ENCODE measurements at places on chromosomes 5 and 9.
A peak's percentile ranks its signal among the peaks of the same experiment; 100 is the strongest.

DNA sequence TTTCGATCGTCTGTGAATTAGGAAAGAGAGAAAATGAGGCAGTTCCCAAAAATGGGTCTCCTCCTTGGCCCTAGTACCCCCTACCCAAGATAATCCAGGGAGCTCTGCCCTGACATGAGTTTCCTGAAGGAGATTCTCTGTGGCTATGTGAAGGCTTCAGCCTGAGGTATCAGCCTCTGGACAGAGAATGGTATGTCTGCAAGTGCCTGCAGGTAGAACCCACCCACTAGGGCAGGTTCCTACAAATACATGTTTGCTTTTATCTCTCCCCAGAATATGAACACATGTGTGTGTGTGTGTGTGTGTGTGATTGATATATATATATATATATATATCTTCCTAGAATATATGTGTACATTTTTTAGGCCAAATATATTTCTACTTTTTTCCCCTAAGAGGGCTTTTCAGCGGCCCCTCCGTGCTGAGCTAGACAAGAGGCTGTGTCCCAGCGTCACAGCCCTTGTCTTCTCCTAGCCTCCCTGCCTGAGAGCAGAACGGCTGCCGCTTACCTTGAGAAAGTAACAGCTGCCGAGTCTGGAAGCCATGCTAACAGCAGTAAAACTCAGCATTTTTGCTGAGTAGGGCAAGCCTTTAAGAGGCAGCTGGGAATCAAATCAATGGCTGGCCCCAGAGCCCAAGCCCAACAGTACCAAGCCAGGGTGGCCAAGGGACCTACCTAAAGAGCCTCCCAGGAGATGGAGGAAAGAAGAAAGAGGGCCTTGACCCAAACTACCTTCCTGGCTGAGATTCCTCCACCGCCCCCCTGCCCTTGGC lies 2.1 kb downstream of the BRINP1 start:
- DNase-seq = no peak

DNA sequence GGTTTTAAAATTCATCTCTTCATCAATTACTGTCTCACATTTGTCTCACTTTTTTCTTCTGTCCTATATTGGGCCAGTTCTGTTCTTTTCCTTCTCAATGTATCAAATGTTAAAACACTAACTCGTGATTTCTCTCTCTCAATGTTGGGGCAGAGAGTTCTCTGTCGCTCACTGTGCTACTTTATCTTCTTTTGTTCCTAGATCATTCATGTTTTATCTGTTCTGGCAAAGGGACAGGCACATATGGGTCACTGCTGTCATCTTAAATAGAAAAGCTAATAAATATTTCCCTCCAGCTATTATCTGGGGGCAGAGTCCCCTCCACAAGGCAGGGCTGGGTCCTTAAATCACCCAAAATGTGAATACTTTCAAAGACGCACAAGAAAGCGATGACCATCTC lies 214.0 kb downstream of the PTTG1 start:
- DNase-seq = no peak

GRCh38 chr9:111582888-111583287 lies 16.6 kb downstream of the PTGR1 start:
- no peak for DNase-seq

DNA sequence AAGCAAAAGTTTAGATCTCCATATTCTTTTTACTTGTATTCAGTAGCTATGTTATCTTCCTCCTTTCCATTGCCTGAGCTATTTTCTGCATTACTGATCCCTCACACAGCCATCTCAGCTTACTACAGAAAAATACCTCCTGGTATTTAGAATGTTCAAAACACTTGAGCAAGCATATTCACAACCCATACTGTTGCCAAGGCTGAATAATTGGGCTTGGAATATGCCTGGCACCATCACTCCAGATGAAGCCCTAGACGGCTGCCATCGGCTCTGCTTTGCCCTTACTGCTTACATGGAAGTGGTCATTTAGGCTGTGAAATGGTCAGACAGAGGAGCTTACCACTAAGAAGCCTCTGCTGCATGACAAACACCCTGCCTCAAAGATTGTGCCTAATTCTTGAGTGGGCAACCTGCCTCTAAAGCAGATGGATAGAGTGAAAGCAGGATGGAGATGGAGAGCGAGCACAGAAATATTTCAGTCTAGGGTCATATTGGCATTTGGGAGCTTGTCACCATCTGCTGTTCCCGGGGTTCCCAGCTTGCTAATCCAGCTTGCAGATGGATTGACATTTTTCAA lies 92.5 kb upstream of the TAS2R1 start:
- no peak for DNase-seq

GRCh38 chr9:88053856-88054501 lies 79.6 kb upstream of the CDK20 start:
- DNase-seq = no peak

GRCh38 chr9:83451308-83451707 lies 86.9 kb downstream of the FRMD3 start:
- no peak for DNase-seq

- no peak for DNase-seq
Observed at GRCh38 chr5:10266137-10266536, 16.1 kb downstream of the CCT5 start.

GRCh38 chr9:37036776-37037502 lies 2.9 kb upstream of the PAX5 start:
- DNase-seq = peak; percentile 69

DNA sequence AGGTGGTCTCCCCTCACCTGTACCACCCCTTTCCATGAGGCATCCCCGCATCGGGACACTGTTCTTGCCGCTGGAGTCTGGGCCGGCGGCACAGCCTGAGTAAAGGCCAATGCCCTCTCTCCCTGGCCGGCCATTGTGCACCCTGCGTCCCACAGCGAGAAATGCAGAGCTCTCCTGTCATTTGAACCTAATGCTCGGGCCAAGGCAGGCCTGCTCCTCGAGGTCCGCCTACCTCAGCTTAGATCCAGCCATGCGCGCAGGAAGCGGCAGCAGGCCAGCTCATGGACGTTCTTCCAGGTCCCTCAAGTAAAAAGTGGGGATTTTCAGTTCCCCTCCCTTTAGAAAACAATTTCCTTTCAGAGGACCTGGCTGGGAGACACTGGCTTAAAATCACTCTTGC lies 135.0 kb downstream of the HSD17B3 start:
- no peak for DNase-seq

- no peak for DNase-seq
Observed at GRCh38 chr9:120909904-120910303, 16.7 kb downstream of the TRAF1 start.

- no peak for DNase-seq
Observed at GRCh38 chr5:77131361-77131760, 44.3 kb upstream of the ZBED3 start.

- no peak for DNase-seq
Observed at GRCh38 chr9:111533099-111533790, 8.3 kb downstream of the ZNF483 start.

- DNase-seq = no peak
Observed at GRCh38 chr9:5438301-5439162, 807 bp upstream of the PLGRKT start.

- DNase-seq = no peak
Observed at GRCh38 chr5:101364469-101364868, 461.4 kb upstream of the ST8SIA4 start.

DNA sequence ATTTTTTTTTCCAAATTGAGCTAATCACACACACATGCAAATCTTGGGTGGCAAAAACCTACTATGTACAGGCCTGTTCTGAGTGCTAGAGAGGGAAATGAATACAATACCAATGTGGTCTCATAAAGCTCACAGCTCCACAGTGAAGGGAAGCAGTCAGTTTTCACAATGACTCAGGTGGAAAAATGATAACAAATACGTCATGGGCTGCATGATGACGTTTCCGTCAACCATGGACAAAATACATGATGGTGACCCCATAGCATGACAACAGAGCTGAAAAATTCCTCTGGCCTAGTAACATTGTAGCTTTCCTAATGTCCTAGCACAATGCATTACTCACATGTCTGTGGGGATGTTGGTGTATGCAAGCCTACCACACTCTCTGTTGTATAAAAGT lies 252.5 kb downstream of the TRIM32 start:
- DNase-seq = no peak

DNA sequence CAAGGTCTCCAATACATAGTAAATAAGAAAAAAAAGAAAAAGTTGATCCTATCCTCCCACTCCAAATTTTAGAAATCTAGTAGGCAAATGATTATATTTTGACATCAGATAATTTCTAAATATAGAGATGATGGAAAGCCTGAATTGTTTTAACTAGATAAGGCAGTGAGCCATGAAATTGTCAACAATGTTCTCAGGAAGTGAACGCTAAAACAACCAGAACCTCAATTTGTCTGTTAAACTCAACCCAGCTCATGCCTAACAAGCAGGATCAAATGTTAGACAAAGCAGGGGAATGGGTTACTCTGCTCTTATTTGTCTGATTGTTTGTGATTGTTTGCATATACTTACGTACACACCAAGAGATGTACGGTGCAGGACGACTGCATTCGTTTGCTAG lies 49.2 kb downstream of the ESM1 start:
- DNase-seq = no peak

DNA sequence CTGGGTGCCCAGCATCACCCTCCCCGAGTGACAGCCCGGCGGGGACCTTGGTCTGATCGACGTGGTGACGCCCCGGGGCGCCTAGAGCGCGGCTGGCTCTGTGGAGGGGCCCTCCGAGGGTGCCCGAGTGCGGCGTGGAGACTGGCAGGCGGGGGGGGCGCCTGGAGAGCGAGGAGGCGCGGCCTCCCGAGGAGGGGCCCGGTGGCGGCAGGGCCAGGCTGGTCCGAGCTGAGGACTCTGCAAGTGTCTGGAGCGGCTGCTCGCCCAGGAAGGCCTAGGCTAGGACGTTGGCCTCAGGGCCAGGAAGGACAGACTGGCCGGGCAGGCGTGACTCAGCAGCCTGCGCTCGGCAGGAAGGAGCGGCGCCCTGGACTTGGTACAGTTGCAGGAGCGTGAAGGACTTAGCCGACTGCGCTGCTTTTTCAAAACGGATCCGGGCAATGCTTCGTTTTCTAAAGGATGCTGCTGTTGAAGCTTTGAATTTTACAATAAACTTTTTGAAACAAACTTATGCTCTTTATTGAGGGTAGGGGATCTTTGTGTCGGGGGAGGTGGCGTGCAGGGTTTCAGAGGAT lies 1.3 kb downstream of the GADD45G start:
- DNase-seq = no peak

- no peak for DNase-seq
Observed at GRCh38 chr9:119844431-119844830, 475.2 kb upstream of the BRINP1 start.

DNA sequence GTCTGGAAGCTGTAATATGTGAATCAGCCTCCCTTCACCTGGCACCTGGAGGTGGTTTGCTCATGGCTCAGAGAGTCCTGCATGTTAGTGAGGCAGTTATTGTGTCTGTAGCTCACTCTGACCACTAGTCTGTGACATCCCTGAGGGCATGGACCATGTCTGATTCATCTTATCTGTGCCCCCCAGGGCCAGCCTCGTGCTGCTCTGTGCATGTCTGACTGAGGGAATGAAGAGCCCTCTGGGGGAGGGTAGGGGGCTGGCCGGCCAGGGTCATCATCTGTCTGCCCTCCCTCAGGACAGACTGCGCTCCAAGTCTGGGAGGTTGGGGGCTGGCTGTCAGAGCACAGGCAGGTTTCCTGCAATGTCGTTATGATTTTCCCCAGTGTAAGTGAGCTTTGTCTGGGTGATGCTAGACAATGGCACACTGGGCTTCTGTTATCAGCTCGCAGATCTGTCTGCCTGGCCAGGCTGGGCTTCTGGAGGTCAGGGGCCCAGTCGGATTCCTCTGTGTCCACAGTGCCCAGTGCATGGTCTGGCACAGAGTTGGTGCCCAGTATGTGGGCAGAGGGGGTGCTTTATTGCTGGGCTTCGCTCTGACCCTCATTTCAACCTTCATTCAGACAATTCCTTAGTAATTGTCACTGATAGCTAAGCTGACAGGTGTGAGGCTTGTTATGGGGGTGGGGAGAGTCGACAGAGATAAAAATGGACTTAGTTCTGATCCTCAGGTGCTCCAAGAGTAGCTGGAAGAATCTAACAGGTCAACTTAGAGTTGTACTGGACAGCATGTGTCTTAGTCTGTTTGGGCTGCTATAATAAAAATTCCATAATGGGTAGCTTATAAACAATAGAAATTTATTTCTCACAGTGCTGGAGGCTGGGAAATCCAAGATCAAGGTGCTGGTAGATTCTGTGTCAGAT lies 85.7 kb upstream of the SHB start:
- no peak for DNase-seq

All from LoVo (cell line).